ENCODE measurements at places on chromosomes 5 and 9. TPM values are rescaled to one million over a fixed set of nuclear protein-coding genes. Genes with fewer than 3 reads are reported as not detected.

GRCh38 chr5:168423971-168424370, 62.3 kb upstream of the RARS1 start:
- no peak for DNase-seq

GRCh38 chr9:108412755-108413154, 443.0 kb downstream of the ACTL7B start:
- DNase-seq: no peak

DNA sequence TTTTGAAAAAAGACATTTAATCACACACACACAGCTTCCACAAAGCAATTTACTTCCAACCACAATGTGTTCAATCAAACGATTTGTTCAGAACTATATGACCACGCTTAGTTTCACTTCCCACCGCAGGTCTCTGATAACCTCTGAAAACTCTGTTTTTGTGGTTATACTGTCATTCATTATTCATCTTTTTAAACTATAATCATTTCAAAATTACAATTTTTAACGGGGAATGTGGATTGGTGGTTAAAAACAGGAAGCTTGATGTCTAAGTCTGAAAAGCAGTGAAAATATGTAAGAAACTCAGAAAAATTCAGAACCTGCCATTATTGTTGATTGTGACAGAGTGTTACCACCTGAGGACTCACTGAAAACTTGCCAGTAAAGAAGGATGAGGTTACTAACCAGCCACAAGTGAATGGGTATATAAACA, 12.7 kb upstream of the TMEM174 start:
- peak; percentile 69 for DNase-seq

CATSPER3 gene
- total RNA-seq: 0.36 TPM

IL17B gene
- not detected for total RNA-seq

DNA sequence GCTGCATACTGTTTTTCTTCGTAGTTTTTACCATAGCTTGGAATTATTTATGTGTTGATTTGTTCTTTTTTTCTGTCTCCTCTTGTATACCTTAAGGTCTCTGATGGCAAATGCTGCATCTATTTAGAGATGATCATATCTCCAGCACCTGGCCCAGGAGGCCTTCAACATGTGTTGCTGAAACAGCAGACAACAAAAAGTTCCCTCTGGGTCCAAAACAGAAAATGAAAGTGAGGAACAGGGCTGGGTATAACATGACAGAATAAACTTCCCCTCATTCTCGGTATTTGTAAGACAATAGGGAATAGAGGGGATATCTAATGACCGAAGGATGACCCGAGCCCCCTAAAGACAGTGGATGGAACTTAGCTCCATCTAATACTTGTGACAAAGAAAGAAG, 22.7 kb upstream of the PCSK1 start:
- DNase-seq: no peak

- DNase-seq: no peak
Measured at GRCh38 chr5:154092356-154093141, 53.8 kb downstream of the MFAP3 start.

PCDHGA8 gene
- 3.5 TPM for total RNA-seq

DNA sequence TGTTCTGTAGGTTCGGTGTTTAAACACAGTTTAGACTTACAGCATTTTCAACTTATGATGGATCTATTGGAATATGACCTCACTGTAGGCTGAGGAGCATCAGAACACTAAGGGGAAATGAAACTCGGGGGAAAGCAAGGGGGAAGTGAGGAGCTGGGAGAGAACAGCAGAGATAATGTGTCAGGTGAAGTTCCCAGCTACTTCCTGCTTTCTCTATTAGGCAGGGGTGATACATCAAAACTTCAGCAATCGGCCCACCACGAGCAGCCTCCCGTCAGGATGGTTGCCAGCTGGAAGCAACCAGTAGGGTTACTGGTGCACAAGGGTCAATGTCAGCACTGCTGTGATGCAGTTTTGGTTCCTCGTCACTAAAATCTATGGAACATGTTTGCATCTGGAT, 34.3 kb downstream of the FAT2 start:
- DNase-seq: no peak

GRCh38 chr9:126398403-126399058, 71.9 kb downstream of the MVB12B start:
- peak; percentile 95 for DNase-seq

DNA sequence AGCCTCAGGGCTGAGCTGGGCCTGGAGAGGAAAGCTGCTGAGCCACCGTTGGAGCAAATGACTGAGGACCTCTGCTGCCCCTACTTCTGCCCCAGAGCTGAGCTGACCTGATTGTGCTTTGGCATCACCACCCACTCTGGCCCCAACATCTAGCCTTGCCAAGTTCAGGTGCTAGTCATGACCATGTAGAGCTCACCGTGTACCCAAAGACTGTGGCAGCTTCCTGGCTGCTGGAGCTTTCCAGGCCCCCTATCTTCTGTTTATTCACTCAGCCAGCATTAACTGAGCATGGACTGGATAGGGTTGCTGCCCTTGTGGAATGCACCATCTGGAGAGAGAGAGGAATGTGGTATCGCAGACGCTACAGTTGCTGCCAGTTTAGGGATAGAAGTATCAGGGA, 49.1 kb downstream of the JADE2 start:
- DNase-seq: peak; percentile 82

DNA sequence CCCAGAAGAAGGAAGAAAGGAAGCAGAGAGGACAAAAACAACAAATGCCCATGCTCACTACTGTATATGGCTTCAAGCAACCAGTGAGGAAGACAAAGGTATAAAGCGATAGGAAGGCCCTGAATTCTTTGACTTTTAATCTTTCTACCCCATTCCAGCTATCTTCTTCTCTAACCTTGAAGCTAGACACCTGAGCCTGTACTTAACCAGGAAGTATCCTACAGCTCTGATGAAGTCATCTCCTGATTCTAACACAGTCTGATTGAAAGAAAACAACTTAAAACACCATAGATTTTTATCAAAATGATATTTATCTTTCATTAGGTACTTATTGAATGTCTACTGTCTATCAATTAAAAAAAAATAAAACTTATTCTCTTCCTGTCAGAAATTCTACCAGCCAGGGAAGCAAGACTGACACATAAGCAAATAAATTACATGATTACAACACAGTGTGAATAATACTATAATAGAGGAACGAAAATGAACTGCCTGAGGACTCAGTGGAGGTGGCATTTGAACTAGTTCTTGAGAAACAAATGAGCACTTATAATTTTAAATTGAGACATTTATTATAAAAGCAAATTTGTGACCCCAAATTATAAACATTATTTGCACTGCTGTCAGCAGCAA, 123.3 kb upstream of the ELL2 start:
- no peak for DNase-seq

DNA sequence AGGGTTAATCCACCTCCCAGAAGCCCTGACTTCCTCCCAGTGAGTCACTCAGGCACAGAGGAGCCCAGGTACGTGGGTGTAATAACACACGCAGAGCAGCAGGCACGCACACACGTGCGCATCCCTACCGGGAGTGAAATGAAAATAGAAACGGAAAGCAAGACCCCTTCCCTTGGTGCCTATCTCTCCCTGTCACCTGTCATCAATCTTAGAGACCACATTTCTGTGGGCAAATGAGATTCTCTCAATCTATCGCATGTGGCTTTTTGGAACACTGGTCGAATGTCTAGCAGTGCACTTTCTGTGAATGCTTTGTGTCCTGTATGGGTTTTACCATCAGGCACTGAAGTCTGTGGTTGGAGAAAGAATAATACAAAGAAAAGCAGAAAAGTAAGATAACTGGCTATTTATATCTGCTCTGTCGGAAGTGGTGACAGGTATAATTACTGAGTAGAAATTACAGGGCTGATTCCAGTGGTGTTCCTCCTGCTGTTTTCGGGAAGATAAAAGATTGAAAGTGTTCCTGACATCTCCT, 137.7 kb upstream of the GRIA1 start:
- DNase-seq: peak; percentile 44

DNA sequence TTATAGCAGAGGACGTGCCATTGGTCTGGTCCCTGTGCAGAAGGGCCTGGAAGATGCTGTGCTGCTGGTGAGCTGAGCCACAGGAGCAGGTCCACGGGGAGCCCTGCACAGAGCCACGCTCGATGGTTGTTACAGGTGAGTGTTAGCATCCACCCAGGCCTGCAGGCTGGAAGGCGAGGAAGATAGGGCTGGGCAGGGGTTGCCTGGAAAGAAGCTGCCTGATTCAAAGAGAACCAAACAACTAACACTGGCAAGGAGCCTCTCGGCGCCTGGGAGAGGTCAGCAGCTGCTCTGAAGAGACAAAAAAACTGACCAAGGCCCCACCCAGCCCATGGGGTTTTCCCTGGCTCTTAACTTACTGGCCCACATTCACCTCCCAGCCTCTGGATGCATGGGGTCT, 160.2 kb downstream of the MED10 start:
- no peak for DNase-seq

ARHGEF28 gene
- 56.9 TPM for total RNA-seq
